Activated CD4-positive, alpha-beta T cell treated with anti-CD3 and anti-CD28 coated beads, Interleukin-2, amount 10 ng/mL, durations not matched to agents 7 days and 5 days (primary cell): ENCODE measurements at places on chromosomes 6 and 20. TPM values are rescaled to one million over a fixed set of nuclear protein-coding genes. Genes with fewer than 3 reads are reported as not detected.

DNA sequence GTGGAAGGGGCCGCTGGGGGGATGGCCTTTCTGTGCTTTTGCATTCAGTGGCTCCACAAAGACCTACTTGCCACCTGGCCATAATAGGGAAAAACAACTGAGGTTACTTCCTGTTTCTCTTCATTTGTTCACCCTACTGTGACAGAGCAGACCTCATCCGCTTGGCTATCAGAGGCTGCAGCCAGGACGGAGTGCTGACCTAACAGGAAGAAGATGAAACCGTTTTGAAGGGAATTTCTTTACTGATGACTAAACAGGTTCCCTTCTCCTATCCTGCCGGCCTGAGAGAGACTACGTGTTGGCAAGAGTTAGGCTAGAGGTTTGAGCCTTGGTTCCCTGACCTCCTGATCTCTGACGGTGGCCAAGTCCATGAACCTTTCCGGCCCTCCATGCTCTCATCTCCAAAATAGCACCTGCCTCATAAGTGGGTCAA lies 21.3 kb downstream of the PRR18 start:
- no peaks in the 10 kb centered on the region for H3K4me1 ChIP-seq
- DNase-seq, result no peak
- no peaks in the 10 kb centered on the region for H3K36me3 ChIP-seq
- no peak overlapping the region for H3K27ac ChIP-seq
- H3K27me3 ChIP-seq, result peaks cover 13% of the 10 kb centered on the region

GRCh38 chr6:80535914-80536565 lies 429.6 kb downstream of the BCKDHB start:
- no peak overlapping the region for H3K27ac ChIP-seq
- no peak overlapping the region for H3K4me3 ChIP-seq
- H3K4me1 ChIP-seq, result no peaks in the 10 kb centered on the region

- DNase-seq, result no peak
- no peaks in the 10 kb centered on the region for H3K36me3 ChIP-seq
- no peaks in the 10 kb centered on the region for H3K27me3 ChIP-seq
- H3K27ac ChIP-seq, result no peak overlapping the region
These were observed 40.5 kb upstream of the BHLHE23 start for GRCh38 chr20:63047267-63047666.

DNA sequence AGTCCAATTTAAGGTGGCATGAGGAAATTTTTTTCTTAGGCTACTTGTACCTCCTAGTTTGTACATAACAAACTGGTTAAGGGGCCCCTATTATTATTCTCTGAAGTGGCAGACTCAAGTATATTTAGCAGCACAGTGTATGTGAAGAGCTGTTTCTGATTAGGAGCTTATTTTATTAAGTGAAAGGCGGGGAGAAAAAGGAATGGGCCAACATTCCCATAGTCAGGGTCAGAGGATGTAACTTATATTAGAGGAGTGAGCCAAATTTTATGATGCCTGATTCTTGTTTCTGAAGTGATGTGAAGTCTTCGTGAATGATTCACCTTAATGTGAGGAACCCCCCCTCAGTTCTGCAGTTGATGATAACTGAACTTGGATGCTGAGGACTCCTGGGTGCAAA lies 2.8 kb downstream of the HECA start:
- DNase-seq, result no peak
- H3K27ac ChIP-seq, result peak overlapping the region; percentile 98
- H3K27me3 ChIP-seq, result no peaks in the 10 kb centered on the region
- peaks cover 64% of the 10 kb centered on the region for H3K4me1 ChIP-seq
- H3K4me3 ChIP-seq, result peak overlapping the region; percentile 87

The RPL7L1 gene
- total RNA-seq, result 68.7 TPM

The MYLK4 gene
- total RNA-seq, result 0.69 TPM

The HLA-DRA gene
- total RNA-seq, result 73.7 TPM

The ZSCAN23 gene
- 1.5 TPM for total RNA-seq
